ENCODE measurements at places on chromosomes 11 and 22.

- no peak for DNase-seq
These were observed 22.5 kb upstream of the MPPED1 start for GRCh38 chr22:43389227-43389836.

GRCh38 chr11:44372989-44373388 lies 63.0 kb upstream of the ALX4 start:
- DNase-seq = no peak

DNA sequence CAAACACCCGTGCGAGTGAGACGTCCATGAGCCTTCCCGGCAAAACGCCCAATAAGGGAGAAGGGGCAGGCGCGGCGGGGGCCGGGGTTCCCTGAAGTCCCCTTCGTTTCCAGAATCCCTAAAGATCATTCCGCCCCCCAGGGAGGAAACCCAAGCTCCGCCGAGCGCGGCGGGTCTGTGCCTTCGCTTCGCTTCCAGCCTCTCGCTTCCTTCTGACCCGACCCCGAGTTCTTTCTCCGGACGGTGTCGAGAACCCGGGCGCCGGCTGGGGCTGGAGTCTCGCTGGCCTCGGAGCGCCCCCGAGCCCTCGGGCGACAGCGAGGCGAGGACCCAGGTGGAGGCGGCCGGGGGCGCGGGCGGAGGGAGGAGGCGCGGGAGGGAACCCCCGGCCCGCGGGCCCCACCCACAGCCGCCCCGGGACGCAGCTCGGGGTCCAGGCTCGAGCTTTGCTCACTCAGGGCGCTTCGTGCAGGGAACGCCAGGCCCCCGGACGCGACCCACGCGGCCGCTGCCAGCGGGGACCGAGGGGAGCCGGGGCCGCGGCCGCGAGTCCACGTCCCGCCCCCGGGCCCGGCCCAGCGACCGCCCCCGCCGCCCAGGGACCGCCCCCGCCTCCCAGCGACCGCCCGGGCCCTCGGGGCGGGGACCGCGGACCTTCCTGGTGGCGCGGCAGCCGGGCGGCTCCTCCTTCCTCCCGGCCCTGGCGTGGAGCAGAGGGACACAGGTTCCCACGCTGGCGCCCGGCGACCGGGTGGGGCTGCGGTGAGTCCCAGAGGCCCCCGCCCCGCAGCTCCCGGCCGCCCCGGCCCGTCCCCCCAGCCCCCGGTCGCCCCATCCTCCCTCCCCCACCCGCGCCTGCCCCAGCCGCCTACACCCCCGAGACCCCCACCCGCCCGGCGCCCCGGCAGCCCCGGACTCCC lies at the start of gene PGGHG:
Gene PGGHG, plus strand, starts transcription at position 649 of the 920 bp plus-strand sequence. CDS start 691 bp downstream, outside the sequence.
- peak; percentile 68 for DNase-seq

GRCh38 chr11:27118371-27118770 lies 77.8 kb downstream of the BBOX1 start:
- no peak for DNase-seq

- no peak for DNase-seq
These were observed 1.0 kb upstream of the FKBP2 start for GRCh38 chr11:64239662-64240434.

DNA sequence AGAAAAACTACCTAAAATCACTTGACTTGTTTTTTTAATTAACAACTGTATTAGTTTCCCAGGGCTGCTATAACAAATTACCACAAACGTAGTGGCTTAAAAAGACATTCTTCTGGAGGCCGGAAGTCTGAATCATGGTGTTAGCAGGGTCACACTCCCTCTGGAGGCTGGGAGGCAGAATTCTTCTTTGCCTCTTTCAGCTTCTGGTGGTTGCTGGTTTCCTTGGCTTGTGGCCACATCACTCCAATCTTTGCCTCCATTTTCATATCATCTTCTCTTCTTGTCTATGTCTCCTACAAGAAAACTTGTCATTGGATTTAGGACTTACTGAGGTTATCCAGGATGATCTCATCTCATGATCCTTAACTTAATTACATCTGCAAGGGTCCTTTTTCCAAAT lies 7.4 kb upstream of the INCENP start:
- DNase-seq = no peak

DNA sequence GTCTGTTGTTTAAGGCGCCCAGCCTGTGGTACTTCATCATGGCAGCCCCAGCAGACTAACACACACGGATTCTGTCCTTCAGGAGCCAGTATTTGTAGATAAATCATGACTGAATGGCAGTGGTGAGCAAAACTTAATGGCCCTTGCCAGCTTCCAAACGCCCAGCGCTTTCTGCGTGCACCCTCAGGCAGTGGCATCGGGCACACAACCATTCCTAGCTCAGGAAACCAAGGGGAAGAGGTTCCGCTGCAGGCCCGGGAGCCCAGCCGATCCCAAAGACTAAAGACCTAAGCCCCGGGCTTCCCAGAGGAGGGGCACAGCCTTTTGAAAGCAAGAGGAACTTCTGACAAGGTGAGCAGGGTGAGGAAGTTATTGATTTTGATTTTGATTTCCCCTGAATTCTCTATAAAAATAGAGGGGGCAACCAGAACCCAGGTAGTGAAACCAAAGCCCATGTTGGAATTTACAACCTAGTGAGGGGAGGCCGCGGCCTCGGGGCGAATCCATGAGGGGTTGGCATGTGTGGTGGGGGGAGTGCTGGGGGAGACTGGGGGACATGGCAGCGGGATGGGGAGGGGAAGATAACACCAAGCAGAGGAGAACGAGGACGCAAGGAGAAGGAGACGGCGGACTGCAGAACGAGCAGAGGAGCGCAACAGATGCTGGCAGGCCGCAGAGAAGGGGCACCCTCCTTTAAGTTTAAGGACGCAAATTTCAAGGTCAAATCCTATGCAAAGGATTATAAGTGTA lies 79.9 kb upstream of the SEPTIN5 start:
- peak; percentile 35 for DNase-seq

GRCh38 chr11:47188259-47188658 lies 2.0 kb upstream of the PACSIN3 start:
- DNase-seq = no peak

DNA sequence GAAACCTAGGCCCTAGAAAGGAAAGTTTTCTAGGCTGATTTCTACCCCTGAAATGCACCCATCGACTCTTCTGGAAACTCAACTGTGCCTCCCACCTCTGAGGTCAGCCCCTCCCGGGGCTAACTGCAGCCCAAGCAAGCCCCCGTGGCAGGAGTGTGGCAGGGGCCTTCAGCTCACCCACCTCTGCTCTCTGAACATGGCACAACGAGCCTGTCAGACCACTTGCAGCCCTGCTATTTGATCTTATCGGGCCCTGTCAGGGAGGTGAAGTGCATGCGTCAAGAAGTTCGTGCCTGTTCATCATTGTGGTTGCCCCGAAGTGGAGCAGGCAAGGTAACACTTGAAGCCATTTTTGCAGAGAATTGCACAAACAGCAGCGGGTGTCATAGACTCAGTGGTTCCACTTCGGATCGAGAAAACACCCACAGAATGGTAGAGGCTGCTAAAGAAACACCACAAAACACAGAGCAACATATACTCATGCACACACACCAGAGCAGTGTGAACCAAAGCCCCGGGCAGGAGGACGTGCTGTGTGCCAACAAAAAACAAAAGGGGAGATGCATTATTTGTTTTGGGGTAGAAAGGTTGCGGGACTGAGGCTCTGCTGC lies 262.7 kb downstream of the ETS1 start:
- DNase-seq = no peak

GRCh38 chr11:134404575-134405341 lies 7.3 kb downstream of the B3GAT1 start:
- no peak for DNase-seq

- DNase-seq = no peak
These were observed 121.7 kb downstream of the SGSM3 start for GRCh38 chr22:40491990-40492631.

DNA sequence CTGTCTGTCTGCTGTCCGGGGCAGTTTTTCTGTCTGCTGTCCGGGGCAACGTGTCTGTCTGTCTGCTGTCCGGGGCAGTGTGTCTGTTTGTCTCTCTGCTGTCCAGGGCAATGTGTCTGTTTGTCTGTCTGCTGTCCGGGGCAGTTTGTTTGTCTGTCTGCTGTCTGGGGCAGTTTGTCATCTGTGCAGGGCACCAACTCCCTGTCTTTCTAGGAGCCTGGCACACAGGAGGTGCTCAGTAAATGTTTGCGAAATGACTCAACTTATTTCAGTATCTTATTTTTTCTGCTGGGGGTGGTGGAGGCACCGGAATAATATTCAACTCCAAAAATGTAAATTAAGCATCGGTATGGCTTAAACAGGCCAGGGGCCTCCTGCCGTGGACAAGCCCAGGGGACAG lies 12.0 kb upstream of the TTLL12 start:
- no peak for DNase-seq

- DNase-seq = no peak
These were observed 54.8 kb upstream of the TIMP3 start for GRCh38 chr22:32746732-32747131.

- DNase-seq = no peak
These were observed 16.3 kb downstream of the HTR3A start for GRCh38 chr11:113991170-113991569.

- DNase-seq = no peak
These were observed 15.1 kb upstream of the SLC3A2 start for GRCh38 chr11:62865635-62866034.

- no peak for DNase-seq
These were observed 821.1 kb downstream of the CNTN5 start for GRCh38 chr11:99841885-99842284.

DNA sequence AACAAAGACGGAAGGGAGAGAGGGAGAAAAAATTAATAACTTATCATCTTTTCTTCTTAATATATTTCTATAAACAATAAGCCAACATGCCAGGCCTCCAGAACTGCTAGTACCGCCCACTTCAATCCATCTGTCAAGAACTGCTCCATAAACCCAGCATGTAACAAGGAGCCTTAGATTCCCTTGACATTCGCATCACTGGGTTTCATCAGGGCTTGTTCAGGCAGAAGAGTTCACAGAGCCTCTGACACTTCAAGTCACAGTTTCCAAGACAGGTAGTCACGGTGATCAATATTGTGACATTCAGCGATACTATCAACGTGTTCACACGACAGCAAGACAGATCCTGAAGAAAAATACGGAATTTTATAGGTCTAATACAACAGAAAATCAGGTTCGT lies 61.7 kb downstream of the LARGE2 start:
- DNase-seq = no peak

DNA sequence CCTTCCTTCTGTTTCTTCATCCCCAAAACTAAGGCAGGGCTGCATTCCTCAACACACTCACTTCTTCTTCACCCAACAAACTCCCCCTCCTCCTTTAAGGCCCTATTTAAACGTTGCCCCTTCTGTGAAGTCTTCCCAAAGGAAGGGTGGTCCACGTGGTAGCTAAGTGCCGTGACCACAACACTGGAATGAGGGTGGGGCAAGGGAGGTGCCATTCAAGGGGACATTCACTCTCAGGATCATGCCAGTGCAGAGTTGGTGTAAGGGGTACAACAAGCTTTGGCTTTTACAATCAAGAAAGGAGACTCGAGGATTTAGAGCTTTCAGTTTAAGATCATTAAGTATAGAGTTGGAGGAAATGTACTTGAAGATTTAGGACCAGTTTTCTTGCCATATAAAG lies 8.0 kb upstream of the MS4A10 start:
- DNase-seq = no peak

DNA sequence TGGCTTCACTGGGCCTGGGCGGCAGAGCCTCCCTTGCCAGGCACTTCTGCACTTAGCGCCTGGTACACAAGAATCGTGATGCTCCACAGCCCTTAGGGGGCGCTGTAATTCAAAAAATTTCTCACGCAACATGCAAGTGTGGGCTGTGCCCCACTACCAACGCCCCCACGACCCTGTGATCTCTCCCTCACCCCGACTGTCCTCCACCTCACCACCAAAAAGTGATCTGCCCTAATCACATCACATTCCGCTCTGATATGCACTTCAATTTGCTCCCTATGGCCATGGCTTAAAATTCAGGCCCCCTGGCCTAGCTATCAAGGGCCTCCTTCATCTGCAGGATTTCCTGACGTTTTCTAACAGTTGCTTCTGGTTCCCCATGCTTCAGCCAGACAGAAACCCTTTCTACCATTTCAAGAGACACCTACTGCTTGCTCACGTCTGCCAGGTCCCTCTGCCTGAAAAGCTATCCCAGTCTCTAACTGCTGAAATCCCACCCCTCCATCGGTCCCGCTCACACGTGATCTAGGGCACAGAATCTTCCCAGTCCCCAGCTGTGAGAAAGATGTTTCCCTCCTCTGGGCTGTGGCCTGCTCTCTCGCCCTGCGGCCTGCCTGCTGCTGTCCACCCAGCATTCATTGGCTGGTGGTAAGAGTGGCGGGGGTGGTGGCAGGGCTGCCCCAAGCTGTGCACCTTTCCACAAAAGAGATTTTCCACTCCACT lies 27.9 kb upstream of the LRRC32 start:
- no peak for DNase-seq

- no peak for DNase-seq
These were observed 667 bp downstream of the ACCS start for GRCh38 chr11:44066732-44067141.

GRCh38 chr11:120132645-120133185 lies 5.2 kb downstream of the TRIM29 start:
- peak; percentile 15 for DNase-seq

DNA sequence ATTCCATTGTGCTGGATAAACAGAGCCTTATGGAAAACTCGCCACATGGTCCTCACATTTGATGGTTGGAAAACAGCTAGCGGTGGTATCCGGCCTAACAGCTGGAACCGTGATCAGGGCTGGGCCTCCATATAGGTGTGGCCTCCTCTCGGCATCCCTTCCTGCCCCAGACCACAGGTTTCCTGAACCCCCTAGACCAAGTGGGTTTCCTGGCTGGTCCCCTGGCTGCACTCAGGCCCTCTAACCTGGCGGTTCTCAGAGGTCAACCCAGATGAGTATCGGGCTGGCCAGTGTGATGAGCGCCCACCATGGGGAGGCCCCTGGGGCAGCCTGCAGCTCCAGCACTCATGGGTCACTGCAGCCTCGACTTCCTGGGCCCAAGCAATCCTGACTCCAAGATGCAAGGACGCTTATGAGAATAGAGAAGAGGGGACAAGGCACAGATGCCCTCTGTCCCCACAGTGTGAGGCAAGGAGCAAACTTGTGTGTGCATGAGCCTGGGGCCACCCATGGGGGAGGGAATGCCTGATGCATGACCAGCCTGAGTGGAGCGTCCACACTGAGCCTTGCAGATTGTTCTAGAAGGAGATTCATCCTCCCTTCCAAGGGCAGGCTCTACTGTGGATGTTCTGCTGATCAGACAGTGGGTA lies 53.4 kb upstream of the WNT7B start:
- no peak for DNase-seq

- DNase-seq = peak; percentile 63
These were observed 127.0 kb downstream of the MRTFA start for GRCh38 chr22:40509401-40510134.

DNA sequence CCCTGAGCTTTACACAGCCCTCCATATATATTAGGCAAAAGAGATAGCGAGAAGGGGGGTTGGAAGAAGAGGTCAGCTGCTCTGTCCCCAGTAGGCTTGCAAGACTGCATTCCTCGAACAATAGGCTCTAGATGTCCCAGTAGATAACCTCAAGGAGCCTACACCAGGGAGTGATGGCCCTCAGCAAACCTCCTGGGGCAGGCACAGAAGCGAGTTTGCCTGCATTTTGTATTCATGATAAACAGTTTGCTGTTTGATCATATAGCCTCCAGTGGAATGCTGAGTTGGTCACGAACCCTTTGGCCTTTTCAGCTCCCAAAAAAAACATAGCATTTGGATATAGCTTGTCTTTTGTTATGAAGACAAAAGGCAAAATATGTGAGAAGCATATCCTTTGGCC lies 95.1 kb upstream of the GRAMD1B start:
- no peak for DNase-seq

Measured in tibial artery (tissue), 4 donors.